ENCODE measurements at places on chromosomes 13 and 19.
A peak's percentile ranks its signal among the peaks of the same experiment; 100 is the strongest.

DNA sequence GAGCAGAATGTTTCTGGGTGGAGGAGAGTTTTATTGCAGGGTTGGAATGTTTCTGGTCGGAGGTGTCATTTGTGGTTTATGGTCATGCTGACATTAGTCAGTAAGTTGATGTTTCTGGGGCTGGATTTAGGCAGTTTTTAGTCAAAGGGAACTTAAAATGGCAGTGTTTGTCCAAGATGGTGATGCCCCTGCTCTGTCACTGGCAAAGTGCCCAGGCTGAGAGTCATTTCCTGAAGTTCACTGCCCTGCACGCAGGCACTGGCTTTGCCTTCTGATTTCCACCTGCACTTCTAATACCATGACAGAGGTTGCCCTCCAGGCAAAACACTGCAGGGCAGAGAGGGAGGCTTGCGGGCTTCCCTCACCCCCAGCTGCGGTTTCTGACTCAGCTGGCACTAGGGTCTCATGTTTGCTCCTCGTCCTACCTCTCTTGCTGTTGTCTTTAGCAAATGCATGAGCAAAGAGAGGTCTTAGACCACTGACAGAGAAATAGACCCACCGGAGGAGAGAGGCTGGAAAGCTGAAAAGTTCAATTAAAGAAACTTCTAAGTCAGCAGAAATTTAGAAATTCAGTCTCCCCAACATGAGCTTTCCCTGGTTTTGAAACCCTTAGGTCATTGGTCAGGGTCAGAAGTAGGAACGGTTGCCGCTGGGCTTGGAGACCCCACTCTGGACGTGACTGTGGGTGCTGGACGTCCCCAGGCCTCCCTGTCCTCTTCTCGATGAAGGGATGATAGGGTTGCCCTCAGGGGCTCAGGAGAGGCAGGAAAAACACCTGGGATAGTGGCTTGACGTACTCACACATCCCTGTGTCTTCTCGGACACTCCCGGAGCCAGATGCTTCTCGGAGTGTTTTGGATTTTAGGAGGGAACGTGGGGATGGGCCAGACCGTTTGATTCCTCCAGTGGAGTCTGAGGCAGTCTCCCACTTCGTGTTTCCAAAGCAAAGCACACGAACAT lies 26.3 kb downstream of the TMEM255B start:
- DNase-seq = no peak

GRCh38 chr13:21970172-21970571 lies 299.3 kb downstream of the FGF9 start:
- no peak for DNase-seq

GRCh38 chr13:93004919-93005318 lies 221.7 kb upstream of the GPC6 start:
- no peak for DNase-seq

DNA sequence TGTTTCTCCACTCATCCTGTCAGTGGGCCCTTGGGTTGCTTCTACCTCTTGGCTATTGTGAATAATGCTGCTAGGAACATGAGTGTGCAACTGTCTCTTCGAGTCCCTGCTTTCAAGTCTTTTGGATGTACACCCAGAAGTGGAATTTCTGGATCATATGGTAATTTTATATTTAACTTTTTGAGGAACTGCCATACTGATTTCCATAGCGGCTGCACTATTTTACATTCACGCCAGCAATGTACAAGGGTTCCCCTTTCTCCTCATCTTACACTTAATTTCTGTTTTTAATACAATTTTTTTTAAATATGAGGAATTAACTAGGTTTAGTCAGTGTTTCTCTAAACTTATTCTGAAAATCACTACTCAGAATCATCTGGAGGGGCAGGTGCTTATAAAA lies 24.2 kb upstream of the SLC46A3 start:
- no peak for DNase-seq

DNA sequence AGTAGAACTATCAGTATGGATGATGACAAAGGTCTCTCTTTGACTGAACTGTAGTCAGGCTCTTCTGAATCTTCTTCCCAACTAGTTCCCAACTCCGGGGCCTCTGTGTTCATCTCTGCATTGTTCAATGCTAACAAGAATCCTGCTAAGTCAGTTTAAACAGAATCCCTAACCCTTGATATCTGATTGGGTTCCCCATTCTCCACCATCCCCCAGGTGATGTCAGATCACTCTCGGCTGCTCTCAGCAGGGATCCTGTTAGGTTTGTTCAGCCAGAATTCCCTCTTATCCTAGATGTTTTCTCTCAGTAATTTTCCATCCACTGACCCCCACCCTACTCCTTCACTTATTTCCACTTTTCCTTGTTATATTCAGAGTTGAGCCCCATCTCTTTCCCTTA lies 223.6 kb downstream of the RGCC start:
- DNase-seq = no peak

GRCh38 chr13:35781036-35782000 lies 304.8 kb upstream of the MAB21L1 start:
- no peak for DNase-seq

DNA sequence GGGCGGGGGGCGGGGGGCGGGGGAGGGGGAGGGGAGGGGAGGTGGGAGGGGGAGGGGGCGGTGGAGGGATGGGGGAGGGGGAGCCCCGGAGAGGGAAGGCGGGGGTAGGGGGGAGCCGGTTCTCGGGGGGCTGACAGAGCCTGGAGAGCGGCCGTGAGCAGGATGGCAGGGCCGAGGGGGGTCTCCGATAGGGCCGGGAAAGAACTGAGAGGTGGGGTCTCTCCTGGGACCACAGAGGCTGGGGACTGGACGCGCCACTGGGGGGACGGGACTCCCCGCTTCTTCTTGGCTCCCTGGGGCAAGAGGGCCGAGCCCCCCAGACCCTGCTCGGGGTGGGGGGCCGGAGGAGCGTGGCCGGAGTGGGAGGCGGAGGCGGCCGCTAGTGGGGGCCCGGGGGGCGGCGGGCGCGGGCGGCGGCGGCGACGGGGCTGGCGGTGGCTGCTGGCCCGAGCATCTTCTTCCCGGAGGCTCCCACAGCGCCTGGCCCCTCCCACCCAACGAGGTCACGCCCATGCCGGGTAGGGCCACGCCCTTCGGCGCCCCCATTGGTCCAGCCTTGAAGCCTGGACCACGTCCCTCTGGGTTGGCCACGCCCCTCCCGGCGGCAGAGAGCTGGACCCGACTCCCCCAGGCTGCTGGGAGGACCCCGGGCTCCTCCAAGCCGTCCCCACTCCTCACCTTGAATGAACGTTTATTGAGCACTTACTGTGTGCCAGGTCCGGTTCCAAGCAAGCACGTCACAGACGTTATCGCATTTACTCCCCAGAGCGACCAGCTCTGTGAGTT lies at the start of gene NOVA2:
NOVA2 (minus strand) TSS at position 313 of the 786 bp plus-strand sequence. CDS start 514 bp downstream, outside the sequence.
- DNase-seq = no peak

DNA sequence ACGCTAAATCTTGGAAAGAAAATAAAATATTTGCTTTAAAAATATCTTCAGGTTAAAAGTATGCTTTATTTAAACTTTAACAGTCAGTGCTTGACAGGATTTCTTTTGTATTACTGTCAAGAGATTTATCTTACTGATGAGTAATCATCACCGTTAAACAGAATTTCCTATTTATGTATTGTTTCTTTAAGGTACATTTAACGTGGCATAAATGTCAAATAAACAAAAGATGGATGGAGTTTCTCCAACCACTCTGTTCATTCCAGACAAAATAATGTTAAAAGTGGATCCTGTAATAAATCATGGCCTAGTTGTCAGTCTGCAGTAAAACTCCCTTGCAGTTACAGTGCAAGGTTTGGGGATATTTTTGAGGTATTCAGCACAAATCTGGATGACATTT lies 298.3 kb downstream of the DIAPH3 start:
- DNase-seq = no peak

GRCh38 chr13:29457299-29457698 lies 138.2 kb downstream of the SLC7A1 start:
- no peak for DNase-seq

- DNase-seq = no peak
Measured at GRCh38 chr19:53131727-53132126, 983 bp downstream of the ZNF415 start.

- no peak for DNase-seq
Measured at GRCh38 chr19:46803555-46803954, 15.2 kb upstream of the SLC1A5 start.

DNA sequence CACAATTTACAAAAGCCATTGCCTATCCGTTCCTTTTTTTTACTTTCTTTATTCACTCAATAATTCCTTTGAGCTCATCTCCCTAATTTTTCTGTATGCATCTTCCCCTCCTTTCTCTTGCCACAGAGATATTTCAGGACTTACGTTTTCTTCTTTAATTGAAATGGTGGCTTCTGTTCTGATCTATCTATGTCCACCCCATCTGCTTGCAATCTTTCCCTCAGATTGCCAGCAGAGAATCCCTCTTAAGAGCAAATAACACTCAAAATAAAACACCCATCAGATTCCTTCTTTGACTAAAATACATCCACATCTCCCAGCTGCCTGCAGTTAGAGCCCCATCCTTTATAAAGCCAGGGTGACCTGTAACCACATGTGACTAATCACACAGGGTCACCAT lies 478.6 kb downstream of the EFNB2 start:
- DNase-seq = no peak

GRCh38 chr19:4115050-4115817 lies 8.7 kb downstream of the MAP2K2 start:
- DNase-seq = no peak

- no peak for DNase-seq
Measured at GRCh38 chr13:105466376-105466775, 1069.1 kb downstream of the EFNB2 start.

DNA sequence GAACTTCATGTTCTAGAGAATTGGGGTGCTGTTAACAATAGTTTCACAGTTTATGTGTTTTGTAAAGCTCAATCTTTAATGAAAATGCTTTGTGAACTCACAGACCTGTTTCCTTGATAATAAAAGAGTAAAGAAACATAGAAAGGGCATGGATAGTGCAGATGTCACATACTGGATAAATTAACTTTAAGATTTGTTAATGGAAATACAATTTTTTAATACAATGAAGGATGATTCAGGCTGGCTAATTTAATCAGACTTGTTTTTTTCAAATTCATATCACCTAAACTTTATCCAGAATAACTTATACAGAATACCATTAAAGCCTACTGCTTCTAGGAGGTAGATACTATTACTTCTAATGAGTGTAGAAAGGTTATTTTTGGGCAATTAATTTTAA lies 1033.5 kb upstream of the SLC10A2 start:
- DNase-seq = no peak

DNA sequence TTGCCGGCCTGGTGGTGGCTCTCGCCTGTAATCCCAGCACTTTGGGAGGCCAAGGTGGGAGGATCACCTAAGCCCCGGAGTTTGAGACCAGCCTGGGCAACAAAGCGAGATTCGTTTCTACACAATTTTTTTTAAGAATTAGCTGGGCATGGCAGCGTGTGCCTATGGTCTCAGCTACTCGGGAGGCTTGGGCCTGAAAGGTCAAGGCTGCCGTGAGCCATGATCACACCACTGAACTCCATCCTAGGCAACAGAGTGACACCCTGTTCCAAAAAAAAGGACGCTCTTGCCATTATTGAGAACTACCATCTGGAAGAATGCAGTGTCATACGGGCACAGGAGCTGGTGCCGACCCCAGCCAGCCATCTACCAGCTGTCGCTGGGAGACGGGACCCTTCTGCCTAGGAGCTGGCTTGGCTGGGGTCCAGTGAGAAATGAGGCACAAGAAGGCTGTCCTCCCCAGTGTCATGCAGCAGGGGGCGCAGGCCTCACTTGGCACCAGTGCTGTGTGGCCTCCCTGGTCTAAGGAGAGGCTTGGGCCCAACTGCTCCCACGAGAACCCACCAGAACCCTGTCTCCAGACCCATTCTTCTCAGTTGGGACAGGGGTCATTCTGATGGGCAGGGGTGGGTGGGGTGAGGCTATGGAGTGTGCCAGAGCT lies 12.2 kb upstream of the RELB start:
- DNase-seq = peak; percentile 22

DNA sequence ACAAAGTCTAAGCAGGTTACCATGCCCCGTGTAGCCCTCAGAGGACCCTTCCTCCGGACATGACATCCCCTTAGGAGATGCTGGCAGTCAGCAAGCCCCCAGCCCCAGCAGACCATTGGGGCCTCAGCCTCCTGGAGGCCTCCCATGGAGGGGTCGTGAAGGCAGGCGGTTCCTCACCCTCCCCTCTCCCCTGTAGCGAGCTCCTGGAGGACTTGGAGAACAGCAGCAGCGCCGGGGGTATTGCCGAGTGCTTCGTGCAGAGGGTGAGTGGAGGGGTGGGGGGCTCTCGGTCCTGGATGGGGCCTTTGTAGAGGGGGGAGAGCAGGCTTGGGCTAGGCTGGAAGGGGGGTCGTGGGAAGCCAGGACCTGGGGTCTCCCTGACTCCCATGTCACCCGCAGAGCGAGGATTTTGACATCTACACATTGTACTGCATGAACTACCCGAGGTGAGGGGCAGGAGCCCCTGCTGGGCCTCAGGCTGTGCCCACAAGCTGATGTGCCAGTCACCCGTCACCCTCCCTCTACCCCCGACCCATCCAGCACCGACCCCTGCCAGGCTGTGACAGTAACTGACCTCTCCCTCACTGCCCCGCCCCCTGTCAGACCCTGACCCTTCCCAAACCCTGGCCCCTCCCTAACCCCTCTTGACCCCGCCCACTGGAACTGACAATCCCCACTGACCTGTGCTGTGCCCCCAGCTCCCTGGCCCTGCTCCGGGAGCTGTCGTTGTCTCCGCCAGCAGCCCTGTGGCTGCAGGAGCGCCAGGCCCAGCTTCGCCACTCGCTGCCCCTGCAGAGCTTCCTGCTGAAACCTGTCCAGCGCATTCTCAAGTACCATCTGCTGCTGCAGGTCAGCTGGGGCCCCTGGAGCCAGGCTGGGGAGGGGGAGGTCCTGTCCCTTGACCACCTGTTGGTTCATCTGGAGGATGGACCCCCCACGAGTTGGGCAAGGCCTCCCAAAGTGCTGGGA lies 4.0 kb downstream of the PLEKHG2 start:
- DNase-seq = no peak

DNA sequence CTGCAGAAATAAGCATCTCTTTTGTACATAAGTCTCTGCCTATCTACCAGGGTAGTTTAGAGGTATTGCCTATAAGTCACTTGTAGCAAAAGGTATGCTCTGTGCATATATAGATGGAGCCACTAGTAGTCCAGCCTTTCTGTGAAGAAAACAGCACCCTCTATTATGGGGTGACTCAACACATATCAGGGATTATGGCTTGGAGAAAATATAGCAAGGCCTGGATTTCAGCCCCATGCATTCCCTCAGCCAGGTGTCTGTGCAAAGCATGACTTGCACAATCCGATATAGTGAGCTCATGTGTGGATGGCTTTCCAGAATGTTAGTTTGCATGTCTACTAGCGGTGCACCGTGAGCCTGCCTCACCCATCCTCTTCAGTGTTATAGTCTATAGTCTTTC lies 13.4 kb upstream of the NALCN start:
- DNase-seq = no peak

- no peak for DNase-seq
Measured at GRCh38 chr13:111790621-111791020, 276.3 kb upstream of the SOX1 start.

- DNase-seq = no peak
Measured at GRCh38 chr13:113982296-113982661, 8.4 kb upstream of the C13orf46 start.

DNA sequence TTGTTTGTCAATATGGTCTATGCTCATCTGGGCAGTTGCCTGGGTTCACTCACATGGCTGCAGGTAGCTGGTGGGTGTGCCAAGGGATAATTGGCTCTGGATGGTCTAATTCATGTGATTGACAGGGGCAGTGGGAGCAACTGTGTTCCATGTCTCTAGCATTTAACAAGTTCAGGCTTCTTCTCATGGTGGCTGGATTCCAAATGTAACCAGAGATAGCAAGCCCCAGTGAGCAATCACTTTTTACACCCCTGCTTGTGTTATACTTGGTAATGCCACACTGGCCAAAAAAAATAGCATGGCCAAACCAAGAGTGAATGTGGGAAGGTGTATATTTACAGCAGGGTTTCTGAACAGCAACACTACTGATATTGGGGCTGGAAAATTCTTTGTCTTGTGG lies 89.6 kb upstream of the TNFSF11 start:
- DNase-seq = no peak
